ENCODE measurements at places on chromosomes 7 and 10.
A peak's percentile ranks its signal among the peaks of the same experiment; 100 is the strongest.

DNA sequence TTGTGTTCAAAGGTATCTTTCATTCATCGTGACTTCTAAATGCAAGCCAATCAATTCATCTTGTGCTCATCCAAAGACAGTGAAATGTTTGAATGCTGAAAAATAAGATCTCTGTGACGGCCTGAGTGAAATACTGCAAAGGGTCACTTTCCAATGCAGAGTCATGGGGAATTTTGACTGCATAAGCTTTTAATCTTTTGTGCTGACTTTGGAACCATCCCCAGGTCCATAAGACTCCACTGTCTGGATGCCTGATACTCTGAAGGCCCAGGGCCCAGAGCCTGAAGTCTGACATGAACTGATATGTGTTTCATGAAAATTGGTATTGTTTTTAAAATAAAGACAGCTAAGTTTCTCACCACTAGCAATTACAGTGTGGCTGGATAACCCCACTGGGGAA is 39.0 kb downstream of the PPP1R3C start:
- no peak for DNase-seq

GRCh38 chr10:59109826-59110225 is 66.6 kb upstream of the PHYHIPL start:
- no peak for DNase-seq

DNA sequence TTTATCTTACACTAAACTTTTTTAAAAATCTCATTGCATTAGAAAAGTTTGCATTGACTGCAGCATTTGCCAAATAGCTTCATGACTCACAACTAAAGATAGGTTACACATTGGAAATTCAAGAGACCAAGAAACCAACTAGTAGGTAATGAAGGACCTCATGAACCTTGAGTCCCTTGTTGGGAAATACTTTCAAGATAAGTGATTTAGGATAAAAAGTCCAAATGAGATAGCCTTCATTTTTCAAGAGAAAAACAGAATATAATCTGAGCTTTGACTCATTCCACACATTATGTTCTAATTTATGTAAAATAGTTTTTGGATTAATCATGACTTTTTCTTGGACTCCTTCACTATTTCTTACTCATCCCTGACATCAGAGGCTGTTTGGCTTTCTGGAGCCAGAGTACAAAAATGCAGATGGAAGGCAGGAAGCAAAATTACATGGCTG is 13.1 kb upstream of the LIPF start:
- peak; percentile 20 for DNase-seq

DNA sequence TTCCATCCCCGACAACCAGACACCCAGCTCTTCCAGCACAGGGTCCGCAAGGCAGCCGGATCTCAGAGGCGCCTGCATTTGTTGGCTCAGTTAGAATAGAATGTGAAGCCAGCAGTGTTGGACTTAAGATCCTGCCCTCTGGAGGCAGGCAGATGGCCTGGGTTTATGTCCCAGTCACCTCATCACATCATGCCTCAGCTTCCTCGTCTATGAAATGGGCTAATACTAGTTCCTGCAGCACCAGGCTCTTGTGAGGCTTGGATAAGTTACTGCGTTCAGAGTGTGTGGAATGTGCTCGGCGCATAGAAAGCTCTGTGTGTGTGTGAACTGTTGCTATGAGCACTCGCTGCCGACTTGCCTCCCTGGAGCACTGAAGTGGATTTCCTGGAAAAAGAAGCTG is 202.5 kb upstream of the GPR26 start:
- DNase-seq: no peak

GRCh38 chr7:166338-167060 is 25.9 kb upstream of the FAM20C start:
- peak; percentile 17 for DNase-seq

GRCh38 chr10:105706281-105707026 is 1065.4 kb downstream of the SORCS3 start:
- no peak for DNase-seq

- DNase-seq: no peak
Observed at GRCh38 chr7:23065974-23066373, 39.6 kb upstream of the KLHL7 start.

GRCh38 chr10:19659920-19660655 is 156.1 kb upstream of the PLXDC2 start:
- no peak for DNase-seq

DNA sequence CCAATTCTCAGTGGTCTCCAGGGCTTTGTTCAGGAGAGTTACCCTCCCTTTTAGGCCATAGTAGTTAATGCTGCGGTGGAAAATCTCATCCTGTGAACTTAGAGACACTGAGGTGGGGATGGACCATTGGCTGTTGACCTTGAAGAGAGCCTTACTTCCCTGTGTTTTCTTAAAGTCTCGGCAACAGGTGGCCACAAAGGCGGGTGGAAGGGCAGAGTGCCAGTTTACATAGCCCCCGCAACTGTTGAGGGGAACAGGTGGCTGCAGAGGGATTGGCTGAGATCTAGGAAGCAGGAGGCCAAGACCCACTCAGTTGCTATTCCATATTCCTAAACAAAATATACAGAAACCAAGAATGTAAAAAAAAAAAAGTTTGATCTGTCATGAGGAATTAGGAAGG is 160.6 kb downstream of the ST7 start:
- no peak for DNase-seq

- DNase-seq: peak; percentile 91
Observed at GRCh38 chr10:102644646-102645387, 538 bp downstream of the TRIM8 start.

- peak; percentile 69 for DNase-seq
Observed at GRCh38 chr10:22682237-22683139, 31.9 kb downstream of the PIP4K2A start.

- peak; percentile 72 for DNase-seq
Observed at GRCh38 chr10:133357285-133358161, at the start of gene FUOM. TSS of gene FUOM (minus strand) at chr10:133358019. CDS start at chr10:133358007, 12 bp downstream.

GRCh38 chr7:40793132-40793531 is 658.3 kb downstream of the SUGCT start:
- DNase-seq: no peak

- no peak for DNase-seq
Observed at GRCh38 chr10:35559416-35559815, 45.7 kb upstream of the GJD4 start.

- peak; percentile 80 for DNase-seq
Observed at GRCh38 chr7:20647908-20648776, 32.7 kb downstream of the ABCB5 start.

DNA sequence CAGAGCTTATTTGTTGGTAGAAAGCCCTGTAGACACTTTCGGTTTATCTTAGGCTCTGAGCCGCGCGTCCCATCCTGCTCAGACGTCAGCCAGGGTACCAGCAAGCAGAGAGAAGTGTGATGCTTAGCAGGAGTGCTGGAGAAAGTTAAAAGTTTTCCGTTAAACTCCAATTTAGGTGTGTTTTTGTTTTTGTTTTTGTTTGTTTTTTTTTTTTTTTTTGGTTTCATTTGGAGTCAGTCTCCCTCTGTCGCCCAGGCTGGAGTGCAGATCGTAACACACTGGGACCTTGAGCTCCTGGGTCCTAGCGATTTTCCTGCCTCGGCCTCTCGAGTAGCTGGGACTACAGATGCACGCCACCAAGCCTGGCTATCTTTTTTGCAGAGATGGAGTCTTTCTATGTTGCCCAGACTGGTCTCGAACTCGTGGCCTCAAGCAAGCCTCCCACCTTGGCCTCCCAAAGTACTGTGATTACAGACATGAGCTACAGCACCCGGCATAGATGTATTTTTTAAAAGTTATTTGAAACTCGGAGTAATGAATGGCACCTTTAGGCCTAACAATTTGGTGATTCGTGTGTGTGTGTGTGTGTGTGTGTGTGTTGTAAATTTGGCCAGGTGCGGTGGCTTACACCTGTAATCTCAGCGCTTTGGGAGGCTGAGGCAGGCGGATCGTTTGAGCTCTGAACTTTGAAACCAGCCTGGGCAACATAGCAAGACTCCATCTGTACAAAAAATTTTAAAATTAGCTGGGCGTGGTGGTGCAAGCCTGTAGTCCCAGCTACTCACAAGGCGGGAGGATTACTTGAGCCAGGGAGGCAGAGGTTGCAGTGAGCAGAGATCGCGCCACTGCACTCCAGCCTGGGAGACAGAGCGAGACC is 1.3 kb upstream of the HIP1 start:
- DNase-seq: no peak

GRCh38 chr7:149731207-149731955 is 42.0 kb downstream of the ZNF467 start:
- DNase-seq: no peak

GRCh38 chr7:80873140-80873539 is 45.7 kb downstream of the SEMA3C start:
- peak; percentile 42 for DNase-seq

- no peak for DNase-seq
Observed at GRCh38 chr7:26192485-26193087, 8.0 kb downstream of the HNRNPA2B1 start.

DNA sequence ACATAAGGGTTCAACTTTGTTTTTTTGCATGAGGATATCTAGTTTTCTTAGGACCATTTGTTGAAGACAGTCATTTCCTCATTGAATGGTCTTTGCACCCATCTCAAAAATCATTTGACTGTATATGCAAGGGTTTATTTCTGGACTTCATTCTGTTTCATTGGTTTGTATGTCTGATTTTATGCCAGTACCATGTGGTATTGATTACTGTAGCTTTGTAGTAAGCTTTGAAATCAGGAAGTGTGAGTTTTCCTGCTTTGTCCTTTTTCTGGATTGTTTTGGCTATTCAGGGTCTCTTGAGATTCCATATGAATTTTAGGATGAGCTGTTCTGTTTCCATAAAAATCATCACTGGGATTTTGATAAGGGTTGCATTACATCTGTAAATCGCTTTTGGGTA is 63.9 kb downstream of the SND1 start:
- no peak for DNase-seq

DNA sequence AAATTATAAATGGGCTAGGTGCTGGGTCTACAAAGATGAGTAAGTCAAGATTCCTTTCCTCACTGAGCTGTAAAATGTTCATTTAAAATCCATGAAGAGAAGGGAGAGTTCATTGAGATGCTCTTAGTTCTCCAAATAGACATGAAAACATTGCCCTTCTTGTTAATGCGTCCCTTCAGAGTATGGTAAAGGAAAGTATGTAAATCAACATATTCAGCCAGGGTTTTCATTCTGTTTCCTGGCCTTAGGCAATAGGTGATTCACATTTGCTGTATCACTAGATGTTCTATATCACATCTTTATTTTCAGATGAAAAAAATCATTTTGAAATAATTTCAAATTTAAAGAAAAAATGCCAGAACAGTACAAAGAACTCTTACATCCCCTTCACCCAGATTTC is 5.4 kb downstream of the ANKIB1 start:
- DNase-seq: no peak

- DNase-seq: no peak
Observed at GRCh38 chr10:124724279-124725027, 19.7 kb downstream of the FAM53B start.

- DNase-seq: no peak
Observed at GRCh38 chr7:152664636-152665035, 11.3 kb downstream of the XRCC2 start.

- no peak for DNase-seq
Observed at GRCh38 chr7:95027234-95027872, 120.0 kb downstream of the PPP1R9A start.

DNA sequence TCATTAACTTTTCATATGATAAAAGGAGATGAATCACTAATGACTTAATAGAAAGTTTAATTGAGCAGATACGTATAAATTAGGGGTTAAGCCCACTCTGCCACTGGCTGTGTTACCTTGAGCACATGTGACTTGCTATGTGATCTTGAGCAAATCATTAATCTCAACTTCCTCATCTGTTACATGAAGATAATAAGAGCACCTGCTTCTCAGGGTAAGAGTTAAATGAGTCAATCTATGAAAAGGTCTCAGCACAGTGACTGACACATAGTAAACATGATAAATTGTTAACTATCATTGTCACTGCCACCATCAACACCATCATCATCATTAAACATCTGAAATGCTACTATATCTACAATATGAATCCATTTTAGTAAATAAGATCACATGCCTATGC is 110.8 kb downstream of the TPK1 start:
- peak; percentile 41 for DNase-seq

- DNase-seq: no peak
Observed at GRCh38 chr7:130379532-130379920, 768 bp upstream of the CPA1 start.

DNA sequence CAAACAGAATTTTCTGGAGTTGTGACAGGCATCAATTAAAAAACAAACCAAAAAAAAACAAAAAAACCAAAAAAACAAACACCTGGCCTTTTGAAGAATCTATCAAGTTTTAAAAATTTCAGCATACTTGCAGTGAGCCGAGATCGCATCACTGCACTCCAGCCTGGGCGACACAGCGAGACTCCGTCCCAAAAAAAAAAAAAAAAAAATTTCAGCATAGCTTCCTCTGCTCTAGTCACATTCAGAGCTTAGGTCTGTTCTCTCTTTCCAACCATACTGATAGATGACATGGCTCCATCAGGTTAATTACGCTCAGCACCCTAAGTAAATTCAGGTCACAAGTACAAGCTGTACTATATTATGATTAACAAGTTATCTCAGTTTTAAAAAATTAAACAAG is 3.1 kb downstream of the KBTBD2 start:
- DNase-seq: no peak

GRCh38 chr7:149831741-149832219 is 6.4 kb upstream of the ZNF862 start:
- no peak for DNase-seq

DNA sequence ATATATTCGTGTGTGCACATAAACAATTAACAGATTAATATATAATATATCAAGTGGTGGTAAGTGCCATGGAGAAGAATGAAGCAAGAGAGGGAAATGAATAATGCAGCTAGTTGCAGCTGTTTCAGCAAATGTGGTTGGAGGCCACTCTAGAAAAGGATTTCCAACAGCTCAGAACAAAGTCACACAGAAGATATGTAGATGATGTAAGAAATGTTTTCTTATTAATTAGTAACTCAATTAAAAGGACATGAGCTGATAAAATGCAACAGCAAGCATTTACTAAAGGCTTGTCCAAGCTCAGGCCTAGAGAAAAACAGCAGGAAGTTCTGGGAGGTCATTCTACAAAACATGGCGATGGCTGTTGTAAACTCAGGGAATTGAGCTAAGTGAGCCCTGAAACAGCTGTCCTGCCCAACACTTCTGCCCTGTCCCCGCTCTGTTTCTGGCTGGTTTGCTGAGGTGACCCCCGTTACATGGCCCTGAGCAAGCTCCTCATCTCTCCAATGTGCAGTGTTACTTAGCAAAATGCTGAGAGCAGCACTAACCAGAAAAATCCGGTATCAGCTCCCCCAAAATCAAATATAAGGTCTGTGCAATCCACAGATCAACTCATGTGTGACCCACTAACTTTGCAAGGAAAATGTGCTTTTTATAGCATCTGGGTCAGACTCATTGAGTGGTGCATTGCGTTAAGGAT is 23.4 kb upstream of the C10orf67 start:
- DNase-seq: no peak

DNA sequence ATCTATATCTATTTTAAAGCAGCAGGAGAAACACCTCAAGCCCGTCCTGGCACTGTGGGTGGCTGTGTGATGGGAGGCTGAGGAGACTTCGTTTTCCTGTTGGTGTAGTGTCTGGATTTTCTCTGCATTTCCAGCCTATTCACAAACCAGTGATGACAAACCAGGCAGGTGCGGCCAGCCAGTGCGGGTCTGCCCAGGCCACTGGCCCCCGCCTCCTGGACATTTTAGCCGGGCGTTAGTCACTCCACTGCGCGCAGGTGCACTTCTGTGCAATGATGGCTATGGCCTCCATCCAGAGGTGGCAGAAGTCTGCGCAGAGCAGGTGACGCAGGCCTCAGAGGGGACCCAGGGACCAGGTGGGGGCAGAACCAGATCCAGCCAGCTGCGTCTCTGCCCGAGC is 64.9 kb upstream of the PITRM1 start:
- DNase-seq: no peak
